ENCODE measurements at places on chromosomes 3 and 15.

- no peak for DNase-seq
Observed at GRCh38 chr3:53754325-53754724, 91.9 kb downstream of the CHDH start.

DNA sequence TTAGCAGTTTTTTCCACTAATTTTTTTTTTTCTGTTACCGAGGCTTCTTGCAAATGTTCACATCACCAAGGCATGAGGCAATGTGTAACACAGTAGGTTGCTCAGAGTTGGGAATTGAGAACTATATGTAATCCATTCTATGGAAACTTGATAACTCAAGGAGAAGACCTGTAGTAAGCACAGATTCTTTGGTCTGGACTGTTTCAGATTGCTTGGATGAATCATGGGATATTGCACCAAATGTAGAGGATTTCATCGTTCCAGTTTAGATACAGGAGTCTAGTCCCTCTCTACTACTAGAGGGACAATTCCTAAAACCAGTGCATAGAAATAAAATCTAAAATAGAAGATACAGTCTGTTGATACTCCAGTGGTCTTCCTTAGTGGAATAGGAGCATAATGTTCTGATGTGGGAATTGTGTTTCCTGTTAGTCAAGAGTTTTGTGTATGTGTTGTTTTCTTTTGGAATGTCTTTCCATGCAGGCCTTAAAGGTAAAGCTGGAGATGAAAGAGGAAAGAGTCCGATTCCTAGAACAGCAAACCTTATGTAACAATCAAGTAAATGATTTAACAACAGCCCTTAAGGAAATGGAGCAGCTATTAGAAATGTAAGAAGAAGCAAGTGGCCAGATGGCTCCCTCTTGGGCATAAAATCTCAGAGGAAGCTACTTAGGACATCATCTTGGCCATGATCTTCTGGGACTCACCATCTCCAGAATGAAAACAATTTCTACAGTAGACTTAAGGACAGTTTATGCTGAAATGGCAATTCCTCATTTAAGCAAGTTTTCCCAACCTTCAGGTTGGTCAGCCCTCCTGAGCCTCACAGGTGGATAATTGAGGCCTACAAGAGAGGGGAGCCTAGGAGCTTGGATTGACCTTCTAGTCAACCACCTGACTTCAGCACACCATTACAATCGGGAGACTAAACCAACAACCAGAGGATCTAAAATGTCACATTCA lies 10.7 kb downstream of the KNSTRN start:
- no peak for DNase-seq

DNA sequence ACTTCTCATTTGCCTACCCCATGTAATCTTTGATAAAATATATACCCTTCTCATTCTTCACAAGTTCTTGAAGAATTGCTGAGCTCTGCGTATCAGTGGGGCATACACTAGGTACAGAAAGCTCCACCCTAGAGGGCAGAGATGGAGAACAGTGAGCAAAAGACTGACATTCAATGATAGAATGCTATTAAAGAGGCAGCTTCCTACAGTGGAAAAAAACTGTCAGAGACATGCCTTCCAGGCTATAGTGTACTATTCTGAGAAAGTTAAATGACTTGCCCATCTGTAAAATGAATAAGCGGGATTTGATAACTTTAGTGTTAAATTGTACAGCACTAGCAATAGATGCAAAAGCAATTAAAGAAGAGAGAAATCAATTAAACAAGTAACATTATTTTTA lies 172.8 kb downstream of the SUCNR1 start:
- DNase-seq: no peak

- no peak for DNase-seq
Observed at GRCh38 chr3:126962756-126963155, 20.2 kb upstream of the PLXNA1 start.

DNA sequence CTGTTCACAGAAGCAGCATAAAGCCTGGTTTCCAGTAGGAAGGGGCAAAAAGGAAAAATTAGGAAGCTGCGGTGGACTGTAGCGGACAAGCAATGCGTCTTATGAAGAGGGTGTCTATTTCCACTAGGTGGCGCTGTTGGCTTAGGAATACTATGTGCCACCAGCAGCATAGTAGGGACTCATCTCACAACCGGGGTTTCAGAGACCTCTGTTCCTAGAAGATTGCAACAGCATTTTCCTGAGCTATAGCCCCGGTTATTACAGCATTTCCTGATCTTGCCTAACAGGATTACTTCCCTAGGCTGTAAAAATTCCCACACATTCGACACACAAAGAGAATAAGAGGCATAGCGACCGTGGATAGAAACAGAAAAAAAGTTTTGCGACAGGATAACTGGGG lies 683.0 kb downstream of the TBL1XR1 start:
- no peak for DNase-seq

DNA sequence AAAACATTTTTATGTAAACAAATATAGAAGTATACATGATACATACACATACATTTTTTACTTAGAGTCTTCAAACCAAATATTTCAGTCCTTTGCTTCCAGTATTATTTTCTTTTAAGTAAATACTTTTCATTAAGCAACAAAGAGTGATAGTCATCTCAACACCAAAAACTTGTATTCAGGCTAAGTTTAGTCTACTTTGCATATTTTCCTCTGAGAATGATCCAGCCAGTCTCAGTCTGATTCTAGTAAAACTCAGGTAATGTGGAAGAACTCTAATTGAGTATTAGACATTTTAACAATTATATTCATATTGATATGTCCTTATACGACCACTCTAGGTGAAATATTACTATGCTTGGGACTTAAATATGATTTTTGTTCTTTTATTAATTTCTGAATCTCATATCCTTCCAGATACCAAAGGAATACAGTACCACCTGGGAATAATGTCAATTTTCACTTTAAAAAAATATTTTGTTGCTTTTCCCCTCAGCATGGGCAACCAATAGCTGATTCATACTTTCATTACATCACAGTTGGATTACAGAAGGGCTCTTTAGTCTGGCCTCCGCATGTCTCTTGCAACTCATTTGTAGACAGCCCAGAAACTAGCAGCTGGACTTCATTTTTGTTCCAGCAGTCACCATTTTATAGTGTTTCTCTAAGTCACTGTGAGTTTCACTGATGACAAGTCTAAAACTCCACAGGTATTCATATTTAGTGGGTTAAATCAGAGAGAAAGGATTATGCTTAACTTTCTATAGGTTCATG lies 390.4 kb downstream of the ZBTB20 start:
- no peak for DNase-seq

DNA sequence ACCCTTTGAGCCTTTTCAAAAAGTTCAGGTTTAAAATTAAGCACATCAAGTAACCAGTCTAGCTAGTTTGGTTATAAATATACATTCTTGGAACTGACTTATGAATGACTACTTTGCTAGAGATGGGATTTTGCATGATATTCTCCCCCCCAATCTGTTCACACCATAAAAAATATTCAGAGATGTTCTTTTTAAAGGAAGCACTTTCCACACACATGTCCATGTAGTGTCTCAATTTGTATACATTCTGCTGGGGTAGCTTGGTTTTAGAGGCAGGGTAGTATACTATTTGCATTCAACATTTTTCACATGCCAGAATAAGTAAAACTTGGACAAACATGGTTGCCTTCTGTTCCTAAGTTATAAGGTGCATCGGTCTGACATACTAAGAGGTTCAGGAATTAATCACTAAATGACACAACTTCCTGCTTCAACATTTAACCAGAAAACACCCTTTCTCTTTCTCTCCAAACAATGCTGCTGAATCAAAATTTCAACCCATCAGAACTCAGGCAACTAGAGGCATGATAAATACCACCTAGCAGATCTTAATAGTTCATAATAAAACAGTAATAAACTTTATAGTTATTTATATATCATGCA lies 57.0 kb downstream of the SUMF1 start:
- DNase-seq: no peak

DNA sequence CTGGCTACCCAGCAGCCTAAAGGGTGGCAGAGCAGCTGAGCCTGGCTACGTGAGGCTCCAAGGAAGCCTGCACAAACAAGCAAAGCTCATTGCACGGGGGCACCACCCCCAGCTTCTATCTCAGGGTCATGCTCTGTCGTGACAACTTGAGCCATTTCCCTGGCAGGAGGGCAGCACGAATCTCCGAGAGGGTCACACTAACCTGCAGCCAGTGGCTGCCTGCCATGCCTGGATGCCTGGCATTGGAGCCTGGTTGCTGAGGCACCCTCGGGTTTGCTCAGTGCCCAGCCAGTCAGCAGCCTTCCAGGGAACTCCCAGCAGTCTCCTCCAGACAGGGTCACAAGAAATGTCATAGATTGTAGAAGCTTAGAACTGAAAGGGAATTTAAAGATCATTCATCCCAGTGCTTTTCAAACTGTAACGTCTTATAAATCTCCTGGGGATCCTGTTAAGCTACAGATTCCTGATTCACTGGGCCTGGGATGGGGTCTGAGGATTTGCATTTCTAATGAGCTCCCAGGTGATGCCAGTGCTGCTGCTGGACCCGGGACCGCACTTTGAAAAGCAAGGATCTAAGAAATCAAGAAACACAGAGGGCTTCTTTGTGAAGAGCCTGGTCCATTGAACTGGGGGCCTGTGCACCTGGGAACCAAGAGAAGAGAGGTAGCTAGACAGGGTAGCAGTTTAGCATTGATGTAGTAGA lies 48.4 kb downstream of the TMEM266 start:
- no peak for DNase-seq

- no peak for DNase-seq
Observed at GRCh38 chr3:129622226-129622874, 15.9 kb upstream of the PLXND1 start.

Data from T-helper 2 cell (primary cell).